Vagina (tissue), 2 donors: ENCODE measurements at places on chromosomes 6 and 20.
A peak's percentile ranks its signal among the peaks of the same experiment; 100 is the strongest.

DNA sequence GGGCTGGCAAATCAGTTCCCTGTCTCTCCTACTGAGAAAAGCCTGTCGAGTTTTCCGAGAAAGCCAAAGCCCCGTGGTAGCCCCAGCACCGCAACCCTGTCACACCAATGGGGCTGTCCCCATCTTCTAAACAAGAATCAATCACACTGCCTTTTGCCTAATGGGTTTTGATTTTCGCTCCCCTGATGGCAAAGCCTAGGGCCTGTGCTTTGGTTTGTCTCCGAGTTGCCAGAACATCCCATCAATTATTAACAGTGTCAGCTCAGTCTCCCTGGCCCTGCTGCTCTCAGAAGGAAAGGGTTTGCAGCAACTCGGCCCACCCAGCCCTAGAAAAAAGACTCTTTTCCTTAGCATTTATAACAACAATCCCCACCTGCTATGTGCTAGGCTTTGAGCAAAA lies 4.2 kb downstream of the KCNB1 start:
- no peak for DNase-seq

DNA sequence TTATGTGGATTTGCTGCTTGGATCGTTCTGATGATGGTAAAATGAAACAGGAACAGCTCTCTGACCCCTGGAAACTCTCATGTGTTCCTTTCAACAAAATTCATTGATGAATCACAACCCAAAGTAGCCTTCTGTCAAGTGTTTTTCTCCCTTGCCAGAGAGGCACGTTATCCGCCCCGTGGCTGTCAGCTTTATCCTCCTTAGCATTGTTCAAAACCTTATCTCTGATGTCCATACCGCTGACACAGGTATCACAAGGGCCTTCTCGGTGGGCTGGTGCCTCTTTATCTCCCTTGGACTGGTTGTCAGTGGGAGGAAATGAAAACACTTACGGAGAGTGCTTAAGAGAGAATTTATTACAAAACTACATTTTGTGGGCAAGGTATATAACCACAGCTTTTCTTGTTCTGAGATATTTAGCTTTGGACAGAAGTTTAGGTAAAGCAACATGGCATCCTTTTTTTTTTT lies 84.9 kb downstream of the TIAM2 start:
- no peak for DNase-seq

GRCh38 chr6:102562713-102563112 lies 1169.2 kb downstream of the GRIK2 start:
- DNase-seq = no peak

- DNase-seq = no peak
Measured at GRCh38 chr6:10722570-10722819, 375 bp upstream of the TMEM14C start.

DNA sequence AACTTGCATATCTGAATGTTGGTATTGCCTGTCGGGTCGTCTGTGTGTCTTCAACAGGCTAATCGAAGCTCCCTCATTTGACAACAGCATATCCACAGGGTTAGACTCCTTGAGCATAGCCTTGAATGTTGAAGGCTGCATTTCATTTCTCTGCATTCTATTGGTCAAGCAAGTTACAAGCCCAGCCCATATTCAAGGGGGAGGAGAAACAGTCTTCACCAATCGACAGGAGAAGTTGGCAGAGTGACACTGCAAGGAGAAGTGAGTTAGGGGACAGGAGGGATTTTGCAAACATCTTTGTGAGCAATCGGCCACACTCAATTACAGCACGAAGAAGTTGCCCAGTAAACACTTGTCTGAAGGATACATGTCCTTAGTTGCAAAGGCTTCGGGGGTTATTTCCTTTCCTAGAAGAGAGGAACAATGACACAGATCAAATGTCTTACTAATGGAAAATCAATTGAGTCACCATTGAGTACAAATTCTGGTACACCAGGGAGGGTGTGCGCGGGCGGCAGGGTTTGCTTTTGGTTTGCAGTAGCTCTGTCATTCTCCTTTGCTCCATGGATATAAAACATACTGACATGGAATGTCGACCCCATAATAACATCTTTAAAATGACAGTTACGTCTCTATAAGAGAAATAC lies 60.6 kb upstream of the NT5E start:
- DNase-seq = no peak

GRCh38 chr6:165552248-165552736 lies 110.7 kb downstream of the PDE10A start:
- DNase-seq = no peak

DNA sequence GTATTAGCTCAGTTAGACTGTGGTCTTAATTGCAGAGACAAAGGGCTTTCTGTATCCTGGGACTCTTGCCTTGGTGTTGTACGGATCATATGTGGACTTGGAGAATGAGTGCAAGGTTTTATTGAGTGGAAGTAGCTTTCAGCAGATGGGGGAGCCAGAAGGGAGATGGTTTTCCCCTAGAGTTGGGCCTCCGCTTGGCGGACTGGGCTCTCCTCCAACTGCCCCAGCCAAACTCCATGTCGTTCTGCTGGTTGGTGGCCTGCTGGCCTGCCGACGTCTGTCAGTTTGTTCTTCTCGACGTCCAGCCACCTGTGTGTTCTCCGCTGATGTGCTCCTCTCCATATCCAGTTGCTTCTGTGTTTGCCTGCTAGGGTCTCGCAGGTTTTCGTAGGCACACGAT lies 189.5 kb upstream of the FLRT3 start:
- DNase-seq = no peak

DNA sequence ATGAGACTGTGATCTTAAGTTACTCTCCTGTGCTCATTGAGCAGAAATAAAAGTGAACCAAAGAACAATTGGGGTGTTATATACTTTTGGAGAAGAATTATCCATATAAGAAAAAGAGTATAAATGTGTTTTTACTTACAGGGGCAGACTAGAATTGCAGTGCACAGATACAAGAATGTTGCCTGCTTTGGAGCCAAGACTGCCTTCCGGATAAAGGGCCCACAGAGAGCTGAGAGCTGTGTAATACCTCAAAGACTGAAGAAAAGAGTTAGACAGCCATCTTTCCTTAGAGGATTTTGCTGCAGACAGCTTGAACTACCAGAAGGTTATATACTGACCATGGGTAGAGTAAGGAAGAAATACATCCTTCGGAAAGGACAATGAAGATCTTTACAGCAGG lies 1235.5 kb upstream of the CITED2 start:
- no peak for DNase-seq

GRCh38 chr6:169277619-169278018 lies 24.0 kb upstream of the THBS2 start:
- DNase-seq = peak; percentile 1

GRCh38 chr20:11429168-11429567 lies 488.5 kb upstream of the BTBD3 start:
- DNase-seq = no peak

DNA sequence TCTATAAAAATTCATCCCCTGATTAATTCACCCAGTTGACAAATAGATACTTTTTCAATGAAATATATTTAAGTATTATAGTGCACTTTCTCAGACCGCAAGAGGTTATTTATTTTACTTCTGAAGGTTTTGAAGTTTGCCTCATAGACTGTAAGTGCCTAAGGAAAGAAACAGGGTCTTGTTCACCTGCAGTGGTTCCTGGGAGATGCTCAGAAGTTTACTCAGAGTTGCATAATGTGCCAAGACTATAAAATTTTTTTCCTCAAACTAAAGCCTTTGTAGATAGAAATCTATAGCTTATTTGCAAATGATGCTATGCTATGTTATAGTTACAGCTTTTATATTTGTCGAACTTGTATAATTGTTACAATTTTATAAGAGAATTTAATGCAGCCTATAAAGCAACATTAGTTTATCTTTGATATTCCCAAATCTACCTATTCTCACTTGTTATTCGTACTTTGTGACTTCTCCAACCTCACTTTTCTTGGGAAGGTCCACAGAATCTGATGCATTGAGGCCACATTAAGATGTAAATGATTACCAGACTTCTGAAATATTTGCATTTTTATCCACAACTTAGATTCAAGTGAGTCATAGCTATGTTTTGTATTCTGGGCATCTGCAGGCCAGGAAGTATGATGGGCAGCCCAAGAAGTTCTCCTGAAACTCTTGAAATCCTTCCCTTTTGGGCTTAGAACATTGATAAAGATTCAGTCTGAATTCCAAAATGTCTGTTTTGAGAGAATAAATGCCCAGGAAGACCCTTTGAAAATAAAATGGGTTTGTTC lies 35.7 kb downstream of the KCNQ5 start:
- DNase-seq = no peak

- peak; percentile 87 for DNase-seq
Measured at GRCh38 chr20:24752612-24753011, 196.5 kb upstream of the CST7 start.
